KG1 (cell line): ENCODE measurements at places on chromosomes 5 and 9.

- no peak for DNase-seq
Measured at GRCh38 chr5:121850272-121850671, 1.4 kb upstream of the FTMT start.

DNA sequence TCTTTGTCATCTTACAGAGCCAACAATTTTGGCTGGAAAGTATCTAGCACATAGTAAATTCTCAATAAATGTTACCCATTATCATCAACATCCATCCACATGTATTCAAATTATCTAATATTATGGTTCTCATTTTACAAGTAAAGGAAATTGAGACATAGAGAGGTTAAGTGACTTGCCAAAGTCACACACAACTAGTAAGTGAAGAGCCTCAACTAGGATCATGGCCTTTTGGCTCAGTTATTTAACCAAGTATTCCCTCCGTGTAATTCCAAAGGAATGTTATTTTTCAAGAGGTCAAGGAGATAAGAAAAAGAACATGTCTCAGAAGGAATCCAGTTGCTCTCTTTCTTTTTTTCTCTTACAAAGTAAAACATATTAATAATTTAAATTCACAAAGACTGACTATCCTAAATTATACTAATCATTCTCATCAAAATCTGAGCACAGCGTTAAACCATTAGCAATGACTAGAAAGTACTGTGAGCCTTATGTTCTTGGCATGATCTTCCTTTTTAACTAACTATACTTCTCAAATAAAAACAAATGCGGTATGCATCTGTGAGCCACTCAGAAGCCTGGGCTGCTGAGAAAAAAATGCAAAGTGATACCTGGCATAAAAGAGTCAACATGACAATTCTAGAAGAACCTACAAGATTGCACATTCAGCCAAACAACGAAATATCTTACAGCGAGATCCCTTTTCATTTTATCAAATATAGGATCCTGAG, 350.9 kb downstream of the GLIS3 start:
- no peak for DNase-seq

DNA sequence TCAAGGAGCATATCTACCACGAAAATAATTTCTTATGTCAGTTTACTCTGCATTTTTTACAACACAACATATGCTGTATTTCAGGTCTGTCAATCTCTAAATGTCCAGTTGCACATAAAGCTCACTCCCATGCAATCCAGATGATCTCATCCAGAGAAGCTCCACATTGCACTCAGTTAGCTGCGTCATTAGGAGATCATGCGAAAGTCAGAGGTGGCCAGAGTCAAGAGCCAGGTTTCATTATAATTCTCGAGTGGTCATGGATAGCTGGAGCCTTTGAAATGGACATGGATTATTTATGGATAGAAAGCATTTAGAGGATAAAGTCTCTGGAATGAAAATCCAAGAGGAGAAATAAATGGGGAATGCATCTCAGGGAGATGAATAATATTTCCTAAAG, 232.3 kb downstream of the GAS1 start:
- no peak for DNase-seq

- DNase-seq, result no peak
Measured at GRCh38 chr5:178387856-178388190, 155.2 kb upstream of the PHYKPL start.

DNA sequence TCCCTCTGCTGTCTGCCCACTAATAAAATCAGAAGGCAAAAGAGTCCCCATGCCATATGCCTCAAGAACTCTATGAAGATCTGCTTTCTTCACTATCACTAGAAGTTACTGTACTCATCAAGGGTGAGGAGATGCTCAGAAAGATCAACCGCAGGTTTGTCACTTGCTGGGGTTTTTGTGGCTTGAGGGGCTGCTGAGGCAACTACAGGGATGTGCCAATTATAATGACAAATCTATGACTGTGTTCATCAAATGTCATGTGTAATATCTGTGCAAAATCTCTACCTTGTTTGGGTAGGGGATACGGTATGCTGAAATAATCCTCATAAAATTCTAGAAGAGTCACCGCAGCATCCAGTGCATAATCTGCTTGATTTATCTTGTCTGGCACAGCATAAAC, 13.0 kb downstream of the ERAP1 start:
- no peak for DNase-seq

- no peak for DNase-seq
Measured at GRCh38 chr5:179964015-179964414, 56.3 kb upstream of the TBC1D9B start.

- no peak for DNase-seq
Measured at GRCh38 chr5:161311965-161312364, 234.6 kb downstream of the GABRB2 start.

GRCh38 chr9:97938081-97938644, at the start of gene HEMGN:
Gene HEMGN (minus strand): TSS chr9:97938172. CDS start chr9:97938136, 36 bp downstream.
- DNase-seq, result peak; percentile 76

GRCh38 chr5:129902816-129903215, 1.4 kb upstream of the CHSY3 start:
- DNase-seq, result no peak

GRCh38 chr9:128026773-128027541, 40.2 kb downstream of the NAIF1 start:
- peak; percentile 35 for DNase-seq

DNA sequence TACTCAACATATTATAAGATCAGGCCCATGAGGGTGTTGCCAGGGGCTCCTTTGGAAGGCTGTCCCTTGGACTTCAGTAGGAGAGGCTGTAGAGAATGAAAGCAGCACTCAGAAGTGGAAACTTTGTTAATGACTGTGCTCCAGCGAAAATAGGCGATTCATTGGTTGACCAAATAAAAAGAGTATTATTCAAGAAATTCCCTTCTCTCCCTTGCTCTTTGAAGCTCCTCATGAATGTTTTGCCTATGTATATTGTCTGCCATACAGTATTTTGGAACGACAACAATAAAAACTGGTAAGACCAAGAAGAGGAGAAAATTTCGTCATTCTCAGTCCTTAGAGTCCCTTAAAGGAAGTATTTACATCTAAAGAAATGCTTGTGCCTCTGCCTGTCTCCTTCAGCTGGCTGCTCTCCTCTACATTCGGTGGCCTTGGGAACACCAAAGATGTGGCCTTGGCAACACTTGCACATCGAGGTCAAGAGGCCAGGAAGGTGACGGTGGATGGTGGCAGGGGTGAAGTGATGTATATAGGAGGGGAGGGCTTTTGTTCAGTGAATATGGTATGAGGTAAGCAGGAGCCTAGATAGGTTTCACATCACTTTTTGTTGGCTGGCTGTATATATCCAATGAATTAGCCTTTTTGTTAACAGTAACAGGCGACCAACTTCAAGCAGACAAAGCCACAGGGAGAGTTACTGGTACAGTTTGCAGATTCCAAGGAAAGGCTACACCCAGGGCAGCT, 95.0 kb upstream of the ACTBL2 start:
- no peak for DNase-seq

DNA sequence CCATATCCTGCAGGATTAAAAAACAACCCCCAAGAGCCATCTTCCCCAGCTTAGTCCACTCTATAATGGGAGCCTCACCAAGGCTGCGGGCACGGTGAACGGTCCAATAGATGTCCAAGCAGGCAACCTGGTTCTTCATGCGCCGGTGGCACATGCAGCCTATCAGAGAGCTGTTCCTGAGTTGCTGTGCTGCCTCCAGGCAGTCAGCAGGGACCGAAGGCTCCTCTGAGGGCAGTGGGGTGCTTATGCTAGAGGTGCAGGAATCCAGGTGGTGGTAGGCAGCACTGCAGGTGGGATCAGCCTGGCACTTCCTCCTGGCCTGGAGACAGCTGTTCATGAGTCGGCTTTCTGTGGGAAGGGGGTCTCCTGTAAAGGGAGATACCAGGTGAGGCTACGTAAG, 10.2 kb downstream of the GFRA3 start:
- no peak for DNase-seq

GRCh38 chr5:125043781-125044391, 297.4 kb upstream of the ZNF608 start:
- DNase-seq, result no peak

- no peak for DNase-seq
Measured at GRCh38 chr5:128825826-128826225, 139.5 kb upstream of the SLC27A6 start.

GRCh38 chr9:14547245-14548060, 145.8 kb downstream of the ZDHHC21 start:
- no peak for DNase-seq

- no peak for DNase-seq
Measured at GRCh38 chr9:20447291-20447690, 175.0 kb downstream of the MLLT3 start.

DNA sequence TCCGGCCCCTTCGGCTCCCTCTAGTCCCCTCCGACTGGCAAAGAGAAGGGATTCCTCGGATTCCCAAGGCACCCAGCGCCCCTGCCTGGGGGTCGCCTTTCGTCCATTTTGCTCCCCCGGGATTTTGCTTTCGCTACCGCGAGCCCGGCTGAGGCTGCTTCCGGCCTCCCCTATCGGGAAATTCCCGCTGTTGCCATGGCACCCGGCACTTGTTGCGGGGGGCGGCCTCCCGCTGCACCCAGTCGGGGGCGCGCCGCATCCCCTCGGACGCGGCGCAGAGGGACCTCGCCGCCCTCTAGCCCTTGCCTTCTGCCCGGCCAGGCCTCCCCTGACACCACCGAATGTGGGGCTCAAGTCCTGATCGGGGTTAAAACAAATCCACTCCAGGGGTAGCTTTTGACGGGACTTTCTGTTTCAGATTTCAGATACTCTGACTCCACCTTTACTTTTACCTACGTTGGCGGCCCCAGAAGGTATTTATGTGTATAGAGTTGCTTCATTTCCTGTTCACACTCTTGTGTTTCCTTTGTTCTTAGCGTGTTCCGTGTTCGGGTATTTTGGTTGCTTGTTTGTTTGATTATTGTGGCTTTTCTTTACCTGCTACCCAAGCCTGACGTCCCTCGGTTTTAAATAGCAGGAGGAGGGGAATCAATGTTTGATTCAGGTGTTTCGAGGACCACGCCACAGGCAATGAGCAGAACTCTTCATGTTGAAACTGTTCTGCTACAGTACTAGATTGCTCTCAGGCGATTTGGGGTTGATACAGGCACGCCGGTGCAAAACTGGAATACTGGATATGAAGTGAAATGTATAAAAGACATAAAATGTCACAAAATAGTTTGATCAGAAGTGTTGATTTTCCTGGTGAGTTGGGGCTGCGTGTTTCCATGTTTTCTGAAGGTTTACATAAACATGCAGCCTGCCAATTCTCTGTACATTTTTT, 1.5 kb downstream of the PARP8 start:
- DNase-seq, result no peak

GRCh38 chr5:93616538-93617174, 33.6 kb downstream of the NR2F1 start:
- no peak for DNase-seq

GRCh38 chr5:125536582-125536981, 790.1 kb upstream of the ZNF608 start:
- DNase-seq, result no peak

DNA sequence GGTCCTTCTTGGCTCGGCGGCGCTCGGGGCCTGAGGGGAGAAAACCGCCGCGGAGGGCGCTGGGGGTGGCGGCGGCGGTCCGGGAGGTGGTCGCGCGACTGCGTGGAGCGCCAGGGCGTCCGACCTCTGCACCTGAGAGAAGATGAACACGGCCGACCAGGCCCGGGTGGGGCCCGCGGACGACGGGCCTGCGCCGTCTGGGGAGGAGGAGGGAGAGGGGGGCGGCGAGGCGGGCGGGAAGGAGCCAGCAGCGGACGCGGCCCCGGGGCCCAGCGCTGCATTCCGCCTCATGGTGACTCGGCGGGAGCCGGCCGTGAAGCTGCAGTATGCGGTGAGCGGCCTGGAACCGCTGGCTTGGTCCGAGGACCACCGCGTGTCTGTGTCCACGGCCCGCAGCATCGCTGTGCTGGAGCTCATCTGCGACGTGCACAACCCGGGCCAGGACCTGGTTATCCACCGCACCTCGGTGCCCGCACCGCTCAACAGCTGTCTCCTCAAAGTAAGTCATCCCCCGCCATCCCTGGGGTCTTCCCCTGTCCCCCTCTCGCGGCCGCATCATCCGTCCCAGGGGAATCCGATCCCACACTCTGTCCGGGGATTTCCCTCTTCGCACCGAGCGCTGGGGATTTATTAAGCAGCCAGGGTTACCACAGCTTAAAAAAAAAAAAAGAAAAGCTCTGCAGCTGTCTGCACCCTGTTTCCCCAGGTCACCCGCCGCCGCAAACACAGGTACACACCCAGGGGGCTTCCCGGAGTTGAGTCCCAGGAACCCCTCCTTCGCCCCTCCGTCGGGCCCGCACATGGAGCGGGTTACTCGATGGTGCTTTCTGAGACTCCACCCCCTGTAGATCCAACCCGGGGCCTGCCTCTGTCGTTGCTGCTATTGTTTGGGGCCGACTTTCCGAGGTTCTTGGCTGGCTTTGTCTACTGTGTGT, at the start of gene GTF3C4:
Gene GTF3C4 (plus strand): TSS at position 8 of the 935 bp plus-strand sequence. CDS start 135 bp downstream, at position 143.
- no peak for DNase-seq

DNA sequence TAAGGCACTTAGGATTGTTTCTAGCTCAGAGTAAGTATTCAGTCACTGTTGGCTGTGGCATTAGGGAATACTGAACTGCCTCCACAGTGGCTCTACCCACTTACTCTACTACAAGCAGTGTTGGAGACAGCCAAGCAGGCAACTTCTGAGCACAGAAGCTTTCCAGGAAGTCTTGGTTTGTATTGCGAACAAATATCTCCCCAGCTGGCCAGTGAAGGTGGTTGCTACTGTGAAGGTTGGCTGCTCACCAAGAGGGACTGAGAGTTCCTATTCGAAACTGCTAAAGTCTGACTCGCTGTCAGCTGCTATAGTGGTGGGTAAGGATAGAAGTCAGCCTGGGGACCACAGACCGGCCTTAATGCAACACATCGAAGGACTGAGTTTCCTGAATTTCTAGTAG, 319.1 kb downstream of the KIF4B start:
- no peak for DNase-seq

- no peak for DNase-seq
Measured at GRCh38 chr9:134568116-134568515, 73.5 kb upstream of the COL5A1 start.

- no peak for DNase-seq
Measured at GRCh38 chr9:17742067-17742466, 163.2 kb downstream of the SH3GL2 start.

- no peak for DNase-seq
Measured at GRCh38 chr5:179679014-179679674, 1.7 kb downstream of the CBY3 start.

- DNase-seq, result peak; percentile 7
Measured at GRCh38 chr5:127820910-127821553, 117.8 kb downstream of the CCDC192 start.

DNA sequence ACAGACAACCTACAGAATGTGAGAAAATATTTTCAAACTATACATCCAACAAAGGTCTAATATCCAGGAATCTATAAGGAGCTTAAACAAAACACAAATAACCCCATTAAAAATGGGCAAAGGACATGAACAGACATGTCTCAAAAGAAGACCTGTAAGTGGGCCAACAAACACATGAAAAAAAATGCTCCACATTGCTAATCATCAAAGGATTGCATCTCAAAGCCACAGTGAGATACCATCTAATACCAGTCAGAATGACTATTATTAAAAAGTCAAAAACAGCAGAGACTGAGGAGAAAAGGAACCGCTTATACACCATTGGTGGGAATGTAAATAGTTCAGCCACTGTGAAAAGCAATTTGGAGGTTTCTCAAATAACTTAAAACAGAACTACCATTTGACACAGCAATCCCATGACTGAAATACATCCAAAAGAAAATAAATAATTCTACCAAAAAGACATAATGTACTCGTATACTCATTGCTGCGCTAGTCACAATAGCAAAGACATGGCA, 39.1 kb upstream of the C5orf63 start:
- DNase-seq, result no peak

GRCh38 chr5:42268630-42269029, 154.6 kb upstream of the GHR start:
- DNase-seq, result no peak
